ENCODE measurements at places on chromosomes 3 and 15. TPM values are rescaled to one million over a fixed set of nuclear protein-coding genes. Genes with fewer than 3 reads are reported as not detected.

GRCh38 chr3:169147238-169148008, 516.1 kb downstream of the MECOM start:
- DNase-seq = peak; percentile 71
- peaks cover 7% of the 10 kb centered on the region for H3K36me3 ChIP-seq
- H3K27ac ChIP-seq = peak overlapping the region; percentile 81
- H3K4me1 ChIP-seq = peaks cover 52% of the 10 kb centered on the region
- H3K27me3 ChIP-seq = peaks cover 80% of the 10 kb centered on the region
- peak overlapping the region; percentile 95 for H3K4me3 ChIP-seq

DNA sequence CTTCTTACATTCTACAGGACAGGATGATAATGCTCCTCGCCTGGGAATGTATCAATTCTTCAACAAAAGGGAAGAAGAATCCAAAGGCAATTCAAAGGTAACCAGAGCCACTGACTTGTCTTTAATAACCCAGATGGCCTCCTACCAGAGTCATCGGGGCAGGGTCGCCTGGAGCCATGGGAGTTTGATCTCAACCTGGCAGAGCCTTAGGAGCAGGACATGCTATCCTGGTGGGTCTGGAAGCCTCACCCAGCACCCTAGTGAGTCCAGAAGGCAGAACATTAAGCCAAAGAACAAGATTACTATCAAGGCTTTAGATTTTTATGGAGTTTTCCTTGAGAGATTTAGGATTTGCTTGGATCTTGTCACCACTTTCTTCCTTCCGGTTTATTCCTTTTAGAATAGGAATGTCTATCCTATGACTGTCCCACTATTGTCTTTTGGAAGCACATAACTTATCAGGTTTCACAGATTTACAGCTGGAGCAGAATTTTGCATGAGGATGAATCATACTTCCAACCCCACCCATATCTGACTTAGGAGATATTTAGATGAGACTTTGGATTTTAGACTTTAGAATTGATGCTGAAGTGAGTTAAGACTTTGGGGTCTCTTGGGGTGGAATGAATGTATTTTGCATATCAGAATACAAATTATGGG, 330.3 kb upstream of the GOLIM4 start:
- H3K4me1 ChIP-seq = no peaks in the 10 kb centered on the region
- no peak for DNase-seq
- H3K4me3 ChIP-seq = no peak overlapping the region
- H3K36me3 ChIP-seq = no peaks in the 10 kb centered on the region

DNA sequence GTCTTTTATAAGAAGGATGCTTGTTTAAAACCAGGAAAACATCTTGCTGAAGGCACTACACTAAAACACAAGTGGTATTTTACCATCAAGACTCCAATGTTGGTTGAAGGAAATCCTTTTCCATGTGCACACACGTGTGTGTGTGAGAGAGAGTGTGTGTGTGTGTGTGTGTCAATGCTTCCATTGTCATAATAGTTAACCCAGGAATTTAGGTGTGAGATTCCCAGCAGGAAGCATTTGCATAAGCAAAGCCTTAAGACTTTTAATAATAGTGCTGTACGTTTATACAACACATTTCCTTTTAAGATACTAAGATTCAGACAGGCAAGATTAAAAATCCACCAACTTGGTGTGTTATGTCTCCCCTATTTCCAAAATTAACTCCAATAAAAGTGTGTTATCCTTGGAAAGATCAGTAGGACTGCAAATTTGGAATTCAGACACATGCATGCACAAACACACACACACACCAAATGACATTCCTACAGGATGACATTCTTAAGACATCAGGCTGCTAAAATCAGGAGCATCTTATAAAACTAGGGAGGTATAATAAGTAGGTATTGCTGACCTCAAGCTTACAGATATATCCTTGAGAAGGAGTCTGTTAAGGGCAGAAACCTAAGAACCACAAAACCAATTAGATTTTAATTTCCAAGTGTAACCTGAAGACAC, 18.3 kb downstream of the LMCD1 start:
- no peak overlapping the region for H3K27ac ChIP-seq
- DNase-seq = no peak
- no peak overlapping the region for H3K4me3 ChIP-seq
- H3K36me3 ChIP-seq = peaks cover 7% of the 10 kb centered on the region

GRCh38 chr3:136209921-136210320, 13.8 kb upstream of the MSL2 start:
- no peak overlapping the region for H3K27ac ChIP-seq
- no peaks in the 10 kb centered on the region for H3K27me3 ChIP-seq
- no peaks in the 10 kb centered on the region for H3K36me3 ChIP-seq
- no peak for DNase-seq
- no peak overlapping the region for H3K4me3 ChIP-seq
- H3K4me1 ChIP-seq = no peaks in the 10 kb centered on the region

DNA sequence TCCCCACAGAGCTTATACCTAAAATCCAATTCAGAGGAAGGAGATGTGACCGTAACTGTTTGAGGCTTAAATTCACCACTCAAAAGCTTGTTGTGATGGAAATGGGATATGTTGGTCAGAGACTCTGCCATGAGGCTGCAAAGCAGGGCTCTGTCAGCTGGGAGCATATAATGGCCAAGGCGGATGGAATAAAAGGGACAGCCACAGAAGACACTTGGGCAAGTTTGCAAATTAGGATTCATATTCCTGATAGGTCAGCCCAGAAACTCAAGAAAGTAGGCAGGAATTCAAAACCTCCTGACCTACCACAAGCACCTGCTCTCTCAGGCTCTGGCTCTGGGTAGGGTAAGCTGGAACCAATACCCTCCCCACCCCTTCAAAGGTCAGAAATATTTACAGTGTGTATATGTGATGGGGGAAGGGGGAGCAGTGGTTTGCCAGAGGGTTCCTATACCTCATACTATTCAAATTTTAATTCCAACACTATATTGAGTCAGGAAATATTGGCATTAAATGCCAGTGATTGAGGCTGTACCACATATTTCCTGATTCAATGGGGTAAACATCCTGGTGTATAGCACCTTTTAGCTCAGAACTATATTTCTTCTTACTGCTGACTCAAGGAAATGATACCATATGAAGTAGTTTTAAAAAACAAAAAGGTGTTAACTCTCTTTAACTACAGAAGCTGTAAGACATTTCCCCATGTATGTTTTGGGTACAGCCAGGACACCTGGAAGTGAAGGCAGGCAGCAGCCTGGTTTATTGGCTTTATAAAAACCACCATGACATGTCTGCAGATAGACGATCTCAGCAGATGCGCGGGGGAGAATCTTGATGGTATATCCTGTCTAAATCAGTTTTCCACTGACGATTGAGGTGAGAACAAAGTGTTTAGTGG, 19.2 kb downstream of the FYCO1 start:
- H3K4me3 ChIP-seq = no peak overlapping the region
- no peaks in the 10 kb centered on the region for H3K27me3 ChIP-seq
- peaks cover 6% of the 10 kb centered on the region for H3K4me1 ChIP-seq

DNA sequence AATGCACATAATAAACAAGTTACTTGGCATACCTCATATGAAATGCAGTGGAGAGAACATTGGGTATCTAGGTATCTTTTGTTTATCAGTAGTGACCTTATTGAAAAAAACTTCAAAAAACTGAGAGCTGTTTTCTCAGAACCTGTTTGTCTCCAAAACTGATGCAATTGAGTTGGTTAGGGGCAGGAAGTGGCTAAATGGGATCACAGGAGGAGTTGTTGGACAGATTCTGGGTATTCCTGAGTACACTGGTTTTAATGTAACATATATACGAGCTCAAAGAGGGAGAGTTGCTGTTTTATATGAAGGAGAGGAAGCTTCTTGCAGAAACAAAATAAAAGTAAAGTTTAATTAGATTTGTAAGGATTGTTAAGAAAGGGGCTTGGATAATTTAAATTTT, 159.5 kb downstream of the C3orf70 start:
- DNase-seq = no peak
- H3K27me3 ChIP-seq = no peaks in the 10 kb centered on the region
- no peak overlapping the region for H3K27ac ChIP-seq
- H3K4me1 ChIP-seq = no peaks in the 10 kb centered on the region

DNA sequence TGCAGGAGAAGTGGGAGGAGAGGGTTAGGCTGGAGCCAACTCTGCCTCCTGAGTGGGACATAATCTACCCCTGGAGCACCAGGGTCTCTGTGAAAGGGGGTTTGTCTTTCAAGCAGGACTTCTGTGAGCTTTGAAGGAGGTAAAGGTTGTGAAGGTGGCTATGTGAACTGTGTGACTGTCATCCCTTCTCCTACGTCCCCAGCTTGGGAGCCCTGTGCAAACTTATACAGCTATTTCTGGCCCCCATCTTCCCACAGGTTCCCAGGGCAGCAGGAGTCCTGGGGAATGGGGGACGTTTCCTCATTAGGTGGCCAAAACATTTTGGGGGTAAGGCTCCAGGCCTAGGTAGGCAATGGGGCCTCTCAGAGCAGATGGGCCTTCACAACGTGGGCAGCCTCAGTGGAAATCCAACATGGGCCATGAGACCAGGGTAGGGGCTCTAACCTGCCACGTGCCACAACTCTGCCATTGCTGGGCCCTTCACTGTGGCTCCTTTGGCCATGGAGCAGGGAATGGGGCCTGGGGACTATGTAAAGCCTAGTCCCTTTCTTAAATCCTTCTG, 3.5 kb downstream of the VIPR1 start:
- H3K4me1 ChIP-seq = peaks cover 7% of the 10 kb centered on the region
- no peak overlapping the region for H3K4me3 ChIP-seq
- H3K27ac ChIP-seq = no peak overlapping the region
- peaks cover 54% of the 10 kb centered on the region for H3K27me3 ChIP-seq

GRCh38 chr3:118059096-118059495, 975.5 kb downstream of the IGSF11 start:
- H3K27ac ChIP-seq = no peak overlapping the region
- H3K4me1 ChIP-seq = no peaks in the 10 kb centered on the region
- H3K27me3 ChIP-seq = no peaks in the 10 kb centered on the region
- no peaks in the 10 kb centered on the region for H3K36me3 ChIP-seq
- DNase-seq = no peak

GRCh38 chr3:114393367-114394072, 99.7 kb downstream of the TIGIT start:
- no peak overlapping the region for H3K27ac ChIP-seq
- no peaks in the 10 kb centered on the region for H3K36me3 ChIP-seq
- no peaks in the 10 kb centered on the region for H3K27me3 ChIP-seq

DNA sequence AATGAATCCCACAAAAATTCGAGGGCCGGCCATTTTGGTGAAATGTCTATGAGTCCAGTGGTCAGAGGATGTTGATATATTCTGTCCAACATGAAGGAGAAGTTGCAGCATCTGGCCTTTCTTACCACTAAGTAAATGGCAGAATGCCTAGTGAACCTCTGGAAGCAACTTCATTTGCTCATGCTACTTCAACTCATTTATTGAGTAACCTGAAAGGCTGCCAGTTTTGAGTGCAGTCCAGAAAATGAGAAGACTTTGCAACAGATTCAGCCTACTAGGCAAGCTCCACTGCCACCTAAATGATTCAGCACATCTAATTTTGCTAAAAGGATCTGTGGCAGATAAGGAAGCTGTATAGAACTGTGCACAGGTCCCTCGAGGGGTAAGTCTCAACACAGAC, 265.0 kb downstream of the OPA1 start:
- H3K4me3 ChIP-seq = no peak overlapping the region
- no peaks in the 10 kb centered on the region for H3K27me3 ChIP-seq
- H3K4me1 ChIP-seq = peaks cover 9% of the 10 kb centered on the region
- DNase-seq = no peak
- H3K27ac ChIP-seq = no peak overlapping the region

- no peaks in the 10 kb centered on the region for H3K36me3 ChIP-seq
- no peaks in the 10 kb centered on the region for H3K4me1 ChIP-seq
- peak; percentile 18 for DNase-seq
- peaks cover 16% of the 10 kb centered on the region for H3K27me3 ChIP-seq
Observed at GRCh38 chr3:10729439-10729838, 86.6 kb upstream of the SLC6A11 start.

- H3K27ac ChIP-seq = no peak overlapping the region
- H3K36me3 ChIP-seq = no peaks in the 10 kb centered on the region
- H3K4me1 ChIP-seq = peaks cover 22% of the 10 kb centered on the region
Observed at GRCh38 chr15:62447742-62448141, 282.7 kb upstream of the C2CD4B start.

GRCh38 chr15:89812847-89813320, 1.8 kb downstream of the ANPEP start:
- no peak overlapping the region for H3K4me3 ChIP-seq
- no peaks in the 10 kb centered on the region for H3K4me1 ChIP-seq
- no peak for DNase-seq
- no peak overlapping the region for H3K27ac ChIP-seq
- H3K36me3 ChIP-seq = peaks cover 6% of the 10 kb centered on the region
- peaks cover 31% of the 10 kb centered on the region for H3K27me3 ChIP-seq

DNA sequence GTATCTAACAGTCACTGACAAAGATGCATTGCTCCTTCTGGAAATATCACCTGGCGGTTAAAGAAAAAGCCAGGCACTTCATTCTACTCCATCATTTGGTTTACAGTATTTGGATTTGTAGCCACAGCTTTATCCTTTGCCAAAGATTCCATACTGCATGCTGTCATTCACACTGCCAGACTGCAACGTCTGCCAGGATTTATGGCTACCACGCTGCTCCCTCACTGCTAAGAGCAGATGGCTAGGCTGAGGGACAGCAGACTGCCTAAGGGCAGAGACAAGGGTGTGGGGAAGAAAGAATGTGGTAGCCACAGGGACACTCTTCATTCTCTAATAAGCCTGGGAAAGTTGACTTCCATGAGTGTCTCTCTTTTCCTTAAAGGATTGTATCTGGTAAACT, 1047.0 kb downstream of the TUSC7 start:
- no peak overlapping the region for H3K4me3 ChIP-seq
- H3K36me3 ChIP-seq = no peaks in the 10 kb centered on the region
- peaks cover 24% of the 10 kb centered on the region for H3K4me1 ChIP-seq

Gene ACAN
- 0.05 TPM for total RNA-seq

Gene FOXL2NB
- 0.29 TPM for total RNA-seq

Gene CCRL2
- total RNA-seq = 0.17 TPM

Gene CERS3
- total RNA-seq = 11.2 TPM

Gene SLC12A1
- 0.05 TPM for total RNA-seq

Gene GRM7
- total RNA-seq = 10.8 TPM

Gene TUSC7
- not detected for total RNA-seq

Gene TM6SF1
- total RNA-seq = 0.24 TPM

Gene SUSD5
- total RNA-seq = 3.3 TPM

Gene LIPH
- 5.3 TPM for total RNA-seq

Gene EPHB1
- 9.1 TPM for total RNA-seq

Gene SH2D7
- not detected for total RNA-seq
